ENCODE measurements at places on chromosomes 13 and 19. TPM values are rescaled to one million over a fixed set of nuclear protein-coding genes. Genes with fewer than 3 reads are reported as not detected.

Gene SELENOV
- polyA plus RNA-seq, result not detected

Gene APOC4
- polyA plus RNA-seq, result not detected

Gene SYT3
- 1.2 TPM for polyA plus RNA-seq

Gene MEIOSIN
- polyA plus RNA-seq, result 0.04 TPM

Gene CCL25
- polyA plus RNA-seq, result not detected

Gene PSG2
- polyA plus RNA-seq, result not detected

Gene HNRNPUL1
- polyA plus RNA-seq, result 273 TPM

Gene CYP2A7
- polyA plus RNA-seq, result not detected

Gene FFAR3
- polyA plus RNA-seq, result not detected

Gene IFNL4
- polyA plus RNA-seq, result not detected

Gene CYP2S1
- polyA plus RNA-seq, result 25.2 TPM

Gene ATXN8OS
- not detected for polyA plus RNA-seq

DNA sequence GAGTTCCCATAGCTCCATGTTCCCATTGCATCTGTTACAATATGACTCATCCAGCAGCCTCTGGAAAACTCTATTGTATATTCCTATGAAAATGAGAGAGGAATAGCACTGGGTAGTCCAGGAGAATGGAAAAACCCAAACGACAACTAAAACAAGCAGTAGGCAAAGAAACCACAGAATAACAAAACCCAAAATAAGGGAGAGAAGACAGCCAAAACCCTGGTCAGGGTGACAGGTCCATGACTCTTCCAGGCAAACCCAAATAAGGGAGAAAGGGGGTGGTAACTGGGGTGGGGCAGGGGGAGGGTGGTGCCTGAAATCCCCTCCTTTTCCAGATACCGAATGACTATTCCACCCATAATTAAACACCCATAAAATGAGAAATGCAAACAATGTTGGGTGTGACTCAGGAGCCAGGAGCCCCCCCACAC, 4.0 kb upstream of the ZNF8 start:
- no peak for DNase-seq

DNA sequence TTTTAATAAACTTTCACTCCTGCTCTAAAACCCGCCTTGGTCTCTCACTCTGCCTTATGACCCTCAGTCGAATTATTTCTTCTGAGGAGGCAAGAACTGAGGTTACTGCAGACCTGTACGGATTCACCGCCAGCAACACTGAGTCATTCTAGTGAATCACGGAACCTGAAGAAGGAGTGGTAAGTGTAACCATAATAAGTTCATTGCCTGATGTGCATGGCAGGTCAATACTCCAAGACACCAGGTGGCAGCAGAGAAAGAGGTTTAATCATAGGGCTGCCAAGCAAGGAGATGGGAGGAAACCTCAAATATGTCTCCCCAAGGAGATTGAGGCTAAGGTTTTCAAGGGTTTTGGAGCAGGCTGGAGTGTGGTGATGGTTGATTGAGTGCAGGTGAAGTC, 204.3 kb upstream of the IPO5 start:
- DNase-seq, result peak; percentile 50

- DNase-seq, result no peak
These were observed 2.8 kb downstream of the PNMA8B start for GRCh38 chr19:46492841-46493235.

DNA sequence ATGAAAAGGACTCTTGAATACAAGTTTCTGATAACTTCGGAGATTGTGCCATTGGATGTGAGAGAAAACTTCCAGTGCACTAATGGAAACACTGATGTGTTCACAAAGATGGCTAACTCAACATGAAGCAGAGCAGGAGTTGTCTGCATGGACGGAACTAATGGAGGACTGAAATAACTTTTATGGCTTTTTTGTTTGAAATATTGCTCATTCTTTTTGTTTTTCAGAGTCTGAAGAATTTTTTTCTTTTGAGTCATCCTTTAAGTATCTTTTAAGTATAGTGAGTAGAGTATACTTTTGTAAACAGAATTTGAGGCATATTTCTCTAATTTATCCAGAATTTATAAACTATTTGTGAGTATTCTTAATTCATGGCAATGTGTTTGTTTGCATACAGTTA, 25.7 kb downstream of the CRYL1 start:
- DNase-seq, result no peak

DNA sequence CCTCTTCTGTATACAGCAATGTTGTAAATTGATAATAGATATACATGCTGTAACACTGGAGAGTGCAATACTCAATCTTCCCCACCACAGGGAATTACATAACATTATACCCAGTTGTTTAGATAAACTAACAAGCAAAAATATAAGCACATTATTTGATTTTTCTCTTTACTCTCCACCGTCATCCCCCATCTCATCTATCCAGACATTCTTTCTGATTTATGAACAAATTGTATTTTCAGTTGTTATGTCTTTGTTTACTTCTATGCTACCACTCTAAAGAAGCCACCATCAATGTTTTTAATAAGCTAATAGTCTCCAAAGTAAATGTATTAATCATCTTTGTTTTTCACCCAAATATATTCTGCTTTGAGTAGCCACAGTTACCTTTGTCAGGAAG, 490.7 kb upstream of the GPC6 start:
- DNase-seq, result no peak

DNA sequence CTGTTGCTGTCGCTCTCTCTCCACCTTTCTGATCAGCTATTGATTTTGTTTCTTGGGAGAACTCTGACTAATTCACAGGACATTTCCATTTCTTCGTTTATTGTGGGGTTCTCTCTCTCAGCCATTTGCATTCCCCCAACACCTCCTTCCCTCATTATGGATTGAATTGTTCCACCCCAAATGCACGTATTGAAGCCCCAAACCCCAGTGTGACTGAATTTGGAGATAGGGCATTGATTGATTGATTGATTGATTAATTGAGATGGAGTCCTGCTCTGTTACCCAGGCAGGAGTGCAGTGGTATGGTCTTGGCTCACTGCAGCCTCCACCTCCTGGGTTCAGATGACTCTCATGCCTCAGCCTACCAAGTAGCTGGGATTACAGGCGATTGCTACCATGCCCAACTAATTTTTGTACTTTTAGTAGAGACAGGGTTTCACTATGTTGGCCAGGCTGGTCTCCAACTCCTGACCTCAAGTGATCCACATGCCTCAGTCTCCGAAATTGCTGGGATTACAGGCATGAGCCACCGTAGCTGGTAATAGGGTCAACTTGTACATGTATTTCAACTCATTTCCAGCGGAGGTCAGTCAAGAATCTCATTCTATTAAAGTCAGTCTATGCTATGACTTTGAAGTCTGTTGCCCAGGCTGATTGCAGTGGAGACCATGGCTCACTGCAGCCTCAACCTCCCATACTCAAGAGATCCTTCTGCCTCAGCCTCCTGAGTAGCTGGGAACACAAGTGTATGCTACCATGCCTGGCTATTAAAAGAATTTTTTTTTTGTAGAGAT, 13.6 kb downstream of the NFILZ start:
- no peak for DNase-seq

- no peak for DNase-seq
These were observed 7.3 kb upstream of the GADD45B start for GRCh38 chr19:2468596-2468995.

DNA sequence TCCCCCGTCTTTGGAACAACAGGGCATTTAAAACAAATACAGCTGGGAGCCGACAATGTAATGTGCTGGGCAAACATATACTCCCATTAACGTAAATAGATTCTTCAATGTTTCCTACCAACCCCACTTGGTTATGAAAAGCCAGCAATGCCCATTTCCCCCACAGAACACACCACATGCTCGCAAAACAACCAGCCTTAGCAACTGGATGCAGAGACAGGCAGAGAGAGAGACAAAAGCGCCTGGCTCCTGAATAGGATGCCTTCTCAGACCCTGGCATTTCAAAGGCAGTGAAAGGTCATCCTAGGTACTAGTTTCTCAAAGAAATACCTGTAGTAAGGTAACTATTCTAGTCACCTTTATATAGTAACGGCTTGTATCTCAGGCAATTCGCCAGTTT, 462.9 kb downstream of the ITGBL1 start:
- no peak for DNase-seq

- no peak for DNase-seq
These were observed 8.8 kb downstream of the PAF1 start for GRCh38 chr19:39381910-39382611.

GRCh38 chr13:111117289-111117688, 2.2 kb downstream of the ARHGEF7 start:
- DNase-seq, result no peak

DNA sequence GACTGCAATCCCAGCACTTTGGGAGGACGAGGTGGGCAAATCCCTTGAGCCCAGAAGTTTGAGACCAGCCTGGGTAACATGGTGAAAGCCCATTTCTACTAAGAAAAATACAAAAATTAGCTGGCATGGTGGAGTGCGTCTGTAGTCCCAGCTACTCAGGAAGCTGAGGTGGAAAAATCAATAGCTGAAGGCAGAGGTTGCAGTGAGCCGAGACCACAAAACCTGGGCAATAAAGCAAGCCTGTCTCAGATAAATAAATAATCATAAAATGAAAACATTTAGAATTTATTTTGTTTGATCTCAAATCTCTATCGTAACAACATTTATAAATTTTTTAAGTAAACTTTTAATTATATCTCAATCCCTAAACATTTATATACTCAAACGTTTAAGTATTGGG, 36.6 kb downstream of the USP12 start:
- DNase-seq, result no peak

DNA sequence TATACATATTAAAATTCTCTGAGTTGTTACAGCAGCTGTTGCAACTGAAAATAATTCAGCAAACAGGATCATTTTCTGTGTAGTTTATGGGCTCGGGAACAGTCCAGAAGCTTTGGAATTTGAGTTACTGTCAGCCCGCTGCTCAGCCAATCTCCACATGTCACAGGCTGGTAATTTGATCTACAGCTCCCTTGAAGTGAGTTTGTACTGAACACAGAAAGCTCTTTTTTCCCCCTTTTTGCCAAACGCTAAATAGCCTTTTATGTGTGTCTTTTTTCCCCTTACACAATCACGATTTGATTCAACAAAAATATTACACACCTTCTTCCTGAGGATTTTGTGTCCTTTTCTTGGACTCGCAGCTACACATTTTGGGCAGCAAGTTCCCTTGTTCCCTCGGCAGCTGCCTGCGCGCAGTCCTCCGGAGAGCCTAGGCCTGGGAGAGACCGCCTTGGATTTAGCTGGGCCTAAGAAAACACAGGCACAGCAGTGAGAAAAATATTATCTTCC, 371.4 kb downstream of the KCNRG start:
- DNase-seq, result no peak

GRCh38 chr13:44188257-44188656, 185.4 kb upstream of the SERP2 start:
- peak; percentile 58 for DNase-seq

- no peak for DNase-seq
These were observed 15.7 kb downstream of the CIC start for GRCh38 chr19:42284591-42285341.

DNA sequence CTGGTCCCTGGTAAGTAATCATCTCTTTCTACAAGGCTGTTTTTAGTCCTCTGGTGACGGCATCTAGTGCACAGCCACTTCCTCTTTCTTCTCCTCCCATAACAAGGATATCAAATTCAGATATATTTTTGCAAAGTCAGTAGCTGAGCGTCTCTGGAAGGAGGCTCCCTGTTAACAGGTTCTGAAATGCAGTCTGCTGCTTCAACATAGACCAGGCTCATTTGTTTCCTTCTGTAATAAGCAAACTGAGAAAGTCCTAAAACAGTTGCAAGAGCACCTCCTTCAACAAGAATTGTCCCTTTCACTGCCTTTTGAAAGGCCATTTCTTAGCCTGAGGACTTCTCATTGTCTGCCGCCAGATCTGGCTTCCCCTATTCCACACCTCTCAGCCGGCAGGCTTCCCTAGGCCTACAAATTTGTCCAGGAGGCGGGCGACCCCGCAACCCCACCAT, 7.4 kb upstream of the ZSCAN5A start:
- DNase-seq, result no peak

- no peak for DNase-seq
These were observed 1447.5 kb downstream of the EFNB2 start for GRCh38 chr13:105087945-105088344.

DNA sequence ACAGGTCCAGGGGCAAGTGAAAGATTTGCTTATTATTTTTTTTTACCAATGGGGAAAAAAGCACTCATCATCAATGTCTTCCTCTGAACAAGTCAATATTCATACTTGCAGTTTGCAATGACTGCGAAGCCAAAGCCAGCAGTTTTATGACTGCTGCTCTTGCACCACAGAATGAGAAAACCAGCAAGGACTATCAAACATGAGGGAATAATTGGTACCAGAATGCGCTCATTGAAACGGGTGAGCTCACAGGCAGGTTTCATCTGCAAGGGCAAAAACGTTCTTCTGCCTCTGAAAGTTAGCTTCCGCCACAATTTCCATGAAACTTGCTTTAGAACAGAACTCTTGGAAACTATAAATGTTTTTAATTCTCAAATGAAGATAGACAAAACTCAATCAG, 5.5 kb downstream of the DLEU7 start:
- DNase-seq, result no peak

GRCh38 chr19:44855606-44856005, 9.5 kb downstream of the NECTIN2 start:
- no peak for DNase-seq

GRCh38 chr19:15635016-15635805, 5.5 kb upstream of the CYP4F3 start:
- DNase-seq, result no peak

- DNase-seq, result no peak
These were observed 1.2 kb downstream of the RAB11B start for GRCh38 chr19:8391198-8392016.

DNA sequence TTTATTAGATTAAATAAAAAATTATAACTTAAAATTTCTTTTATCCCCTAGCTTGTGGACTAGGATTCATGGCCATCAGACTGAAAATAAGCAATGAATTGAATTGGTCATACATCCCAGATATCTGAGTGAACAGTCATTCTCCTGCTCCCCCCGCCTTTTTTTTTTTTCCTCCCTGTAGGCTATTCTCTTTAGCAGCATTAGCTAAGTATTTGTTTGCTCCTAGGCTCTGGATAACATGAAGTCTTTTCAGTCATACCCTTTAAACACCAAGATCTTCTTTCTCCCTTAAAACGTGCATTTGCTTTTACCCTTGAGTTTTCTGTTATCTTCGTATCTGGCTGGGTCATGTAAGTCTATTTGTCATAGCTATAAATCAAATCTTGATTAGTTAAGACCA, 866.7 kb upstream of the SPRY2 start:
- DNase-seq, result no peak

DNA sequence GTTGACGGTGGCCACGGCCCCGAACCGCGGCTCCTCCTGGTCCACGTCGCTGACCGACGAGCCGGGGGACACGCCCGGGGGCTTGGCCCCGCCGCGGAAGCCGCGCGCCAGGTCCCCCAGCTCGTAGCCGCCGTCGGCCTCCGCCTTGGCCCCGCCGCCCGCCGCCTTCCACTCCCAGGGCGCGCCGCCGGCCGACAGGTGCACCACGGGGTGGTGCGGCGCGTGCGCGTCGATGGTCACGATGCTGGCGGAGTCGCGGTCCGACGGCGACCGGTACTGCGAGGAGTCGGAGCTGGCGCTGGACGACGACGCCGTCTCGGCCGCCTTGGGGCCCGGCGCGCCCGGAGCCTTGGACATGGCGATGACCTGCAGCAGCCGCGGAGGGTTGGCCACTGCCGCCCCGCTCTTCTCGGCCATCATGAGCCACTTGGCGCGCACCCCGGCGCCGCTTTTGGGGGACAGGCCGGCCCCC, 9.0 kb downstream of the PLPPR3 start:
- no peak for DNase-seq
